Activated naive CD4-positive, alpha-beta T cell treated with anti-CD3 and anti-CD28 coated beads, Interleukin-2, amount 50 U/mL, for 72 hours (primary cell): ENCODE measurements at places on chromosomes 2 and 18. TPM values are rescaled to one million over a fixed set of nuclear protein-coding genes. Genes with fewer than 3 reads are reported as not detected.

DNA sequence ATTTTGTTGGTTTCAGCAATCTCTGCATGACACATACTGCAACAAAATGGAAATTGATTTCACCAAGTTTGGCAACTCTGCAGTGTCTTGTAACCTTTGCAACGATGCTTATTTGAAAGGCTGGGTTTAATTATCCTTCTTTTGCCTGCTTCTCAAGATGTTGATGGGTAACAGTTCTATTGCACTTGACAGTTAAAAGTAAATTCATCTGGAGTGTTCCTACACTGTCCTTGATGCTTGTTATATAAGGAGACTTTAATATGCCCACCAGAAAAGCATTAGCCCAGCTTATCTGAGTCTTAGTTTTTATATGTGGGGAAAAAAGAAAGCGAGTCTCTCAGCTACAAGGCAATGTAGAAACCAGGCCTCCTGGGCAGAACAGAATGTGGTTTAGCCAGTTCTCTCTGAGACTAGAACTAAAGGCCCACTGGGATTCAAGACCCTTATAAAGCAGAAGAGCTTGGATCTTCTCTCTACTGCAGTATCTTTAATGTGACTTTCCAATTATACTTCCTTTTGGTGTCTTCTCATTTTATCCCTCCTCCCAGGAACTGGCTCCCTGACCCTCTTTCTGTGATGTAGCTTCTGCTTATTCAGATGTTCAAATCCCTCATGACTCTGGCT is 106.8 kb upstream of the LYPD6 start:
- DNase-seq = no peak

- DNase-seq = no peak
Observed at GRCh38 chr2:235914756-235915155, 253.4 kb downstream of the GBX2 start.

DNA sequence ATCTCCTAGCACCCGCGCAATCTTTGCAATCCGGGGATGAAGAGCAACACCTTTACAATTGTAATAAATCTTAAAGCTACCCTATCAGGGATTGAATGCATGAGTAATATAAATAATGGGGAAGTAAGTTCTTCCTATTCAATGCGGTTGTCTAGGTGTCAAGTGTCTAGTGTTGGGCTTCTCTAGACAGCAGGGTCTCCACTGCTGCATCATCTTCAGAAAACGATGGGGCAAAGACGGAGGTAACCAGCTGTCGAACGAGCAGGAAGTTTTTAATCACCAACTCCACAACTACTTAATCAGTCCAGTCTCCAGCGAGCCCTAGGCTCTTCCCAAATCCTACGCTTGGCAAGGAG is 573 bp downstream of the STAM2 start:
- DNase-seq = no peak

- no peak for DNase-seq
Observed at GRCh38 chr2:183428881-183429280, 304.6 kb downstream of the NUP35 start.

DNA sequence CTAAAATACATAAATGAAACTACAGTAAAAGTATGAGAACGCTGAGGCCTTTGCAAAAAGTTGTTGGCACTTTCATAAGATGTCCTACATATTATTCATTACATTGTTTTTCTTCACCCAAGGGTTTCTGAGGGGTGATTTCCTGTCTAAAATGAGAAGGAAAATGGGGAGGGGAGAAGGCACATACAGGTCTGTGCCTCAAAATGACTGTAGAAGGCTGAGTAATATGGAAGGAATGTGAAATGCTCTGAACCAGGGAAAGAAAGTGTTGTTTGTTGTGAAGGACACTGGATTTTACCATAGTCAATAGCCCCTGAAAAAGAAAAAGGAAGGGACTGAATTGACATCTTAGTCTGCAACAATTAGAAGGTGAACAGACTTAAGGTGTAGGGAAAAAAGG is 99.5 kb upstream of the RNF152 start:
- no peak for DNase-seq

DNA sequence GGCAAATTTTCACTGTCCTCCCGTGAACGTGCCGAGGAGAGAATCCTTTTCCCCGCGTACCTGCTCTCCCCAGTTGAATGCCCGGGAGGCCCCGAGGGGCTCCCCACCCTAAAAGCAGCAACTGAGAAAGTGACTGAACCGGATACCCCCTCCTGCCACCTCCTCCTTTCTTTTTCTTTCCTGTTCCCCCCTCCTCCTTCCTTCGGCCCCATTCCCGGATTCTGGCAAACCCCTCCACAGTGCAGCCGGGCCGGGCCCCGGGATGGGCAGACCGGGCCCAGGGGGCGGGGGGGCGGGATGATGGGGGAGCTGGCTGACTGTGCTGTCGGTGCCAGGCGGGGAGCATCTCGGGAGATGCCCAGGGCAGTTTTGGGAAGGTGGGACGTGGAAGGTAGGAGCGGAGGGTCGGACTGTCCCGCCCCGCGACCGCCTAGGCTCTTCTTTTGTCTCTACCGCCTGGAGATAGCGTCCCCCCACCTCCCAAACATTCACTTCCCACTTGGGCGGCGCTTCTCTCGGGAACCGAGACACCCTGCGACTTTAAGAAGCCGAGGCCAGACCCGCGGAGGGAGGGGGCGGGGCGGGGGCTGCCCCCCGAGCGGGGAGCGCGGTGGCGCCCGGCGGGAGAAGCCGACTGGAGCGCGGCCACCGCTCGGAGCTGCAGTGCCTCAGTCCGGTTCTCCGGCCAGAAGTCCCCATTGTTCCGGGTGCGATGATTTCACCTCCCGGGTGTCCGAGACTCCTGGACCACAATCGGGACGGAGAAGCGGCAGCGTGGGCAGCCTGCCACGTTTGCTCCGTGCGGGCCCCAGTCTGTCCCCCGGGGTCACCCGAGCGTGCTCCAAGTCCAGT is 8.2 kb downstream of the DLX2 start:
- DNase-seq = no peak

DNA sequence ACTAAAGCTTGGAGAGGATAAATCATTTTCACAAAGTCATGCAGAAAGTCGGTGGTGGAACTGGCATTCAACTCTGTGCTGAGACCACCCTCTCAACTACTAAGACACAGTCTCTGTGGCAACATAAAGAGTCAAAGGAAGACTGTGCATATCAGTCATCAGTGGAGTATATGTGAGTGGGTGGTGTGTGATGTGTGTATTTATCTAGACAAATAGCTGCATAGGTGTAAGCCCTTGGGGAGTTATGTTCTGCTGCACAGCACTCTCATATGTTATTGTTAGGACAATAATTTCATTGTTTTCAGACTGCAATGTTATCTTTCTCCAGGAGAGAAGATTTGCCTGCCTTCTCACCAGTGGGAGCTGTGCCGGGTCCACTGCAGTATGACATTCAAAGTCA is 186.3 kb upstream of the HNRNPA3 start:
- DNase-seq = no peak

DNA sequence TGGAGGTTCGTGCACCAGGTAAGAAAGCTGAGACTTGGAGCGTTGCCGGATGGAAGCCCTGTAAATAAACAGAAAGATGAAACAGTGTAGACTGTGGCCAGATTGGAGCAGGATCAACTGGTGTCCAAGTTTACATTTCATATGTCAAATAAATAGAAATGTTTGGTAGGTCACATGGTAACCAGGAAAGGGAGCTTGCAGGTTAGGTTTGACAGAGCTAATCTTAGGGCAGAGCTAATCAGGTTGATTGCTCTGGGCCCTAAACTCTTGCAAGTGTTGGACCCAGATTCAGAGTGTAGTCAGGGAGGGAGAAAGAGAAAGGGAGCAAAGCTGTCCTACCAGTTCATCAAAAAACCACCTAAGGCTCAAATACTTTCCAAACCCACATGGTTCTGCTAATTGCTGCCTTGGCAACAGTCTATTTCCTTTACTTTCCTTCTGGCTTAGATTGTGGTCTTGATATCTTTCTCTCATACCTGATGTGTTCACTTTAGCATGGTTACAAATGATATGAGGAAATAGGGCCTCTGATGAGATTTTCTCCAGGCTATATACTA is 63.2 kb downstream of the G6PC2 start:
- DNase-seq = no peak

- no peak for DNase-seq
Observed at GRCh38 chr2:69524799-69525198, 87.6 kb upstream of the NFU1 start.

The B3GNT7 gene
- total RNA-seq = 0.07 TPM

The AGXT gene
- not detected for total RNA-seq

The GPR35 gene
- 7.9 TPM for total RNA-seq

The HOXD3 gene
- total RNA-seq = not detected
